Panc1 (cell line): ENCODE measurements at places on chromosomes 3 and 15. TPM values are rescaled to one million over a fixed set of nuclear protein-coding genes. Genes with fewer than 3 reads are reported as not detected.

GRCh38 chr3:89622063-89622700 lies 514.8 kb downstream of the EPHA3 start:
- no peak for DNase-seq

DNA sequence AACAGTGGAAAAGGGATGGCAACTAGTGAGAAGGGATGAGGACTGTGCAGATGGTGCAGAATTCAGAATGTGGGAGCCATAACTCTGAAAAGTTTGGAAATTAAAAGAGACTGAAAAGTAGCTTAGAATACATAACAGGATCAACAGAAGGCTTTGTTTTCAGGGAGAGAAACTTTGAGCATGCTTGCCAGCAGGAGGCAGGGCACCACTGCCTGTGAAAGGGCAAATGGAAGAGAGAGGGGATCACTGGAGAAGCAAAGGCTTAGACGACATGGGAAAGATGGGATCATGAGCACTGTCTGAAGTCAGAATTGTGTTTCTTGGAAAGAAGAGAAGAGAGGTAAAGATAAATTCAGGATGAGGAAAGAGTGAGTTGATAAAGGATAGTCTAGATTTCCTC lies 99.6 kb downstream of the ABI3BP start:
- no peak for DNase-seq

DNA sequence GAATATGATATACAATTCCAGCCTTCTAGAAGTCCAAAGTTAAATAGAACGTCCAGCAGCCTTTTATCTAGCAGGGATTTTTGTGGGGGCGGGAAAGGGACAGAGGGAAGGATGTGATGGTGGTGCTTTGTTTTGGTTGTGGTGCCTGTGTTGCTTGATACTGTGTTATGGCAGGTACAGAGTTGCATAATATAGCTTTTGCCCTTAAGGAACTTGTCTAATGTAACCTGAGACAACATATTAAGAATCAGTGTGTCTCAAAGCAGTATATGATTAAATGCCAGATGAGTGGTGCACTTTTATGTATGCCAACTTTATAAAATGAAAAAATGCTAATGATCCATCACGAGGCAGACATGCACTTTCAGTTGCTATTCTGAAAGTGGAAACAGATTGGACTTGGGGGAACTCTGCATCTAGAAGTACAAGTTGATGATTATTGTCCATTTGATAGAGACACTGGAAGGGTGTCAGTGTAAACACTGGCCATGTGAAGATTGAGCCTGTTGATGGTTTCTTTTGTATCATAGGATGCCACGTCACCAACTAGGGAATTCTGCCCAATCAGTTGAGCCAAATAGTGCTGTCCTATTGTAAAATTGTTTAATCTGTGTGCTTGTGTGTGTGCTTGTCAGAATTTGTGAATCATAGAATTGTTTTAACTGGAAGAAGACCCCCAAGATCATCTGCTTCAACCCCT lies 23.0 kb downstream of the NEO1 start:
- DNase-seq: no peak

DNA sequence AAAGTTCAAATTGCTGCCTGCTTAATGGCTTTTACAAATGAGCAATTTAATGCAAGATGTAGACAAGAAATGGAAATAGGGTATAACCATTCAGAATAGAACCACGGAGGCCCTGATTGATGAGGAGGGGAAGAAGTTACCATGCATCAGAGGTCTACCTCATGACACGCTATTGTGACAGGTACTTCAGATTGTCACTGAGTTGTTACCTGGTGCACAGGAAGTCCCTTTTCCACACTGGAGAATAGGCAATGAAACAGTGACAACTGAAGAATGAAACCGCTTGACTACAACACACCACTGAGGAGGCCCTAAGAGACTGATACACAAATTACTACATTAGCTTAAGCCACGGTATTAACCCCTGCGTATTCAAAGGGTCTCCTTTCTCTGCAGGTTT lies 251.2 kb downstream of the RYR3 start:
- no peak for DNase-seq

- DNase-seq: no peak
These were observed 24.0 kb downstream of the GTF2E1 start for GRCh38 chr3:120766576-120766975.

GRCh38 chr15:32956006-32956405 lies 238.2 kb downstream of the GREM1 start:
- no peak for DNase-seq

DNA sequence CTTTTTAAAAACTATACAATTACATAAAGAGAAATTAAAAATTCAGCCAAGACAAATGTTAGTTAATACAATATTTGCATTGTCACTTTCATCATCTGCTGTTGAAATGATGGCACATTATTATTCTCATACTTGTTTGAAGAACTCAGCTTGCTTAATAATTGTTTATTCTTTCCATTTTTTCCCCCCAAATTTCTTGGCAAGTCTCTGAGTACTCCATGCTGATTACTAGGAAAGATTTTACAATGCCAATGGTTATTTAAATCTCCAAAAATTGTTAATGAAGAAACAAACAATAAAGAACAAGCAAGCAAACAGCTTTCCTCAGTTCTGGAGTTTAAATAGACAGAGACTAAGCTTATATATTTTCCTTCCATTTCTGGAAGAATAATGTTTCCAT lies 15.1 kb upstream of the STXBP5L start:
- DNase-seq: no peak

- no peak for DNase-seq
These were observed 41.4 kb downstream of the SUMF1 start for GRCh38 chr3:4425707-4426106.

- no peak for DNase-seq
These were observed 58.6 kb upstream of the CCDC80 start for GRCh38 chr3:112699436-112699978.

- no peak for DNase-seq
These were observed 9.8 kb downstream of the HEG1 start for GRCh38 chr3:125045965-125046364.

GRCh38 chr15:76010613-76011012 lies 1.6 kb downstream of the NRG4 start:
- no peak for DNase-seq

- DNase-seq: no peak
These were observed 3.9 kb upstream of the MUSTN1 start for GRCh38 chr3:52838561-52839267.

PLA1A gene
- not detected for total RNA-seq

PLAAT1 gene
- total RNA-seq: 3.9 TPM

SEMA3F gene
- total RNA-seq: 69.6 TPM

GPR160 gene
- total RNA-seq: 0.18 TPM

STARD9 gene
- 13.4 TPM for total RNA-seq

SETD5 gene
- total RNA-seq: 69.4 TPM

SH2D7 gene
- total RNA-seq: not detected

IGF2BP2 gene
- 97.8 TPM for total RNA-seq

GOLGA8T gene
- not detected for total RNA-seq

UTS2B gene
- 0.26 TPM for total RNA-seq

CELSR3 gene
- 7.7 TPM for total RNA-seq

IQCF5 gene
- total RNA-seq: not detected

SPRED1 gene
- 29.6 TPM for total RNA-seq

RTF1 gene
- total RNA-seq: 43.5 TPM
